HTR-8/SVneo (cell line): ENCODE measurements at places on chromosomes 1 and 21.
A peak's percentile ranks its signal among the peaks of the same experiment; 100 is the strongest.

DNA sequence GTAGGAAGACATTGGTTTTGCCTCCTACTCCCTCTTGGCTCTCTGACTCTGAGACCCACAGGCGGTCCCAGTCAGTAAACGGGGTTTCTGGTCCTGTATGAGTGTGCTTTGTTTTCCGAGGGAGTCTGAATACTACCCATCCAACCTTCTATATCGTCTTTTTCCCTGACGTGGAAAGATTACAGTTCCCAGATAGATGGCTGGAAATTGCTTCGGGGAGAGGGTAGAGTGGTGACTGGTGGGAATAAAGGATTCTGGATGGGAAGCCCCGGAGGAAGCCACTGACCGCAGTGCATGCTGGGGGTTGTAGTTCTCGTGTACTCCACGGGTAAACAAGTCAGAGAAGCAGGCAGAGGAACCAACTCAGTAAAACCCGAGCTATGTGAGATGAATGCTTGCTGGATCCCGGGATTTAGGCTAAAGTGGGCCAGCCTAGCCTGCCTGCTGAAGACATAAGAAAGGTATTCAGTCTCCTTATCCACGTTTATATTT, 66.2 kb upstream of the IRF2BP2 start:
- peak; percentile 84 for DNase-seq

GRCh38 chr1:96968541-96968940, 247.0 kb downstream of the PTBP2 start:
- DNase-seq: no peak

DNA sequence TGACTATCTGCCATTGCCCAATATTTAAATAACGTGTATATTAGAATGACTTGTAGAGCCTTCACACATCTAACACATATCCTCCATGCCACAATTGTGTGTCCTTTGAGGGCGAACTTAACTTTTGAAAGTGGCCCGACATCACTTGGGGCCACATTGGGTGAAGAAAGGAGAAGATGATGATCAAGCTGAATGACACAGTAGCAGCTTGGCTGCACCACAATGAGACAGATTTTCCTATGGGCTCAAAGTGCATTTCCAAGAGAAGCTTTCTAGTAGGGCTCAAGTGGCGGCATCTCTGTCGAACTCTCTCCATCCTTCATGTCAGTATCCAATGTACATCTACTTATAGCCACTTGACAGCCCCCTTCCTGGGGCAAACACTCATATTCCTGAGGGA, 3.7 kb upstream of the BGLAP start:
- no peak for DNase-seq

DNA sequence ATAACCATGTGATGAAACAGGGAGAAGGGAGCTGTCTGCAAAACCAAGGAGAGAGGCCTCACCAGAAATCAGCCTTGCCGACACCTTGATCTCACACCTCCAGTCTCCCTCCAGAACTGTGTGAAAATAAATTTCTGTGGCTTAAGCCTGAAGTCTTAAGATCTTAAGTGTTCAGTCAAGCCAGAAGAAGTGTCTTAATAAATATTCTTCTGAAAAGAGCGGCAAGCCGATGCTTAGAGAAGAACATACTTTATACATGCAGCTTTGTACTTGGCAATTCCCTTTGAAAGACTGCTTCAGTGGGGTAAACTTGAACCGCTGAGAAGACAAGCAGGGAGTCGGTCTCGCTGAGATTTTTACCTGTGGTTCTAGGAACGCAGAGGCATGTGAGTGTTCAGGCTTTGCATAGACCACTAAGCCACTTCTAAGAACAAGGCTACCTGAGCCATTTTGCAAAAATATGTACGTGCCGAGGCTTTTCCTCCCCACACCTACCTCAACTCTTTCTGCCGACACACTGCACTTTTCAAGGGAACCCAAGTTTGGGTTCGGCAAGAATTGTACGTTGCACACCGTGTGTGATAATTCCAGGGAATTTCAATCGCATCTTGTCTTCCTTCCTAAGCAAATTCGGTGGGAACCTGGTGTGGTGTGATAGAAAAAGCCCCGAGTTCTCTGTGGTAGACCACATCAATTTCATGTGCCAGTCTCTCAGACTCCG, 3.4 kb downstream of the RUNX1 start:
- no peak for DNase-seq

DNA sequence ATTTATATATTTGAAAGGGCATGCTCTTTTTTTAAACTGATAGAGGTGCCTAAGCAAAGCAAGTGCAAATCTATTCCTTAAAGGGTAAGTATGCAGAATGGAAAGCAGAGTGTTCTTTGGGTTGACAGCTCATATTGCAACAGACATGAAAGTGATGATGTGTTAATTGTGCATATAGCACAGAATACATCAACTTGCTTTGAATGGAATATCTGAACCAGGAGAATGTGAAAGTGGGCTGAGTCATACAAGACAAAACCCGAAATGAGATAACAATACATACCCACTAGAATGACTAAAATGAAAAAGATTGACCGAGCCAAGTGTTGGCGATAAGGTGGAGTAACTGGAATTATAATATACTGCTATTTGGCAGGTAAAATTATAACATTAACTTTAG, 4.3 kb downstream of the CR1 start:
- no peak for DNase-seq

DNA sequence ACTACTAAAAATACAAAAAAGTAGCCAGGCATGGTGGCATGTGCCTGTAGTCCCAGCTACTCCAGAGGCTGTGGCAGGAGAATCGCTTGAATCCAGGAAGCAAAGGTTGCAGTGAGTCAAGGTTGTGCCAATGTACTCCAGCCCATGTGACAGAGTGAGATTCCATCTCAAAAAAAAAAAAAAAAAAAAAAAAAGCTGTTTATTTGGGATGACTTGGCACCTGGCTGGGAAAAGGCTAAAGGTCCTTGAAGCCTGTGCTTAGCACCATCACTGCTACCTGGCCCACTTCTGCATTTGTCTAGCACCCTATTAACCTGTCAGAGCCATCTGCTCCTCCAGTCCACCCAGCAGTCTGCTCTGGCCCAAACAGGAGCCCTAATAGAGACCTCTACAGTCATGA, 25.0 kb downstream of the PRDX6 start:
- no peak for DNase-seq

DNA sequence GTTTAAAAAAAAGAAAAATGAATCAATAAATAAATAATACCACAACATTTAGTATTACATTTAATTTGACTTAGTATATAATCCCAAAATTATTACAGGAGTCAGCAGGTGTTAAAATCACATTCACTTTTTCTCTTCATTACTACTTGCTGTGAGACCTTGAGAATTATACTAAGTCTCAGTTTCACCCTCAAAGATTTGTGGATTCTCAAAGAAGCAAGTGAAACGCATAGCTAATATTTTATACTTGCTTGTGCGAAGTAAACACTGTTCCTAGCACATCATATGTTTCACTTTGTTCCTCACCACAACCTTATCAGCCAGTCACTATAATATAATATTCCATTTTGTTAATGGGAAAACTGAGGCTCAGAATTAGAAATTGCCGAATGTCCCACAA, 4.0 kb downstream of the CLCA1 start:
- no peak for DNase-seq

DNA sequence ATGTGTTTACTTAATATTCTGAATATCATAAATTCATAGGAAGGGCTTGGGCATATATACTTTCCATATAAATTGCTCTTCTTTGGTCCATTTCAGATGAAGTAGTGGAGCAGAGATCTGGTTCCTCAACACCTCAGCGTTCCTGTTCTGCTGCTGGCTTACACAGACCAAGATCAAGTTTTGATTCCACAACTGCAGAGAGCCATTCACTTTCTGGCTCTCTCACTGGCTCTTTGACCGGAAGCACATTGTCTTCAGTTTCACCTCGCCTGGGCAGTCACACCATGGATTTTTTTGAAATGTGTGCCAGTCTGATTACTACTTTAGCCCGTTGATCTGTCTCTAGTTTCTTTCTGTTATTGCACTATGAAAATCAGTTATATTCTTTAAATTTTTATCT, 62.3 kb downstream of the PRKAA2 start:
- no peak for DNase-seq

DNA sequence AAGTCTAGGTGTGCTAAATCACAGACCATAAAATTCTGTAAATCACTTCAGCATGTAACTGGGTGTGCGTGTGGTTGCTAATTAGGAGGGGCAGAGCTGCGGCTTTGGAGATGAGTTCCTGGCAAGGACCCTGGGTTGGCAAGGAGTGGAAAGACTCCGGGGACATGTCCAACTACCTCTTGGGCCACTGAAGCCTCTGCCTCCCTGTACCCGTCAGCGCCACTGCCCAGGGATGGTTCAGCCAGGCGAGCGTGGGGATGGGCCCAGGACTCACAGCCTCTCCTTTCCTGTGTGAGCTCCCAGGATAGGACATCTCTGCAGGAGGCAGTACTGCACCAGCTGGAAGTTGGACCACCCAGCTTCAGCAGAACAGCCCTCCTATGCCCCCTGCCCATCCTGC, 386.4 kb upstream of the VAMP3 start:
- DNase-seq: no peak

- DNase-seq: no peak
These were observed 8.1 kb upstream of the MAP1LC3C start for GRCh38 chr1:242006976-242007375.

DNA sequence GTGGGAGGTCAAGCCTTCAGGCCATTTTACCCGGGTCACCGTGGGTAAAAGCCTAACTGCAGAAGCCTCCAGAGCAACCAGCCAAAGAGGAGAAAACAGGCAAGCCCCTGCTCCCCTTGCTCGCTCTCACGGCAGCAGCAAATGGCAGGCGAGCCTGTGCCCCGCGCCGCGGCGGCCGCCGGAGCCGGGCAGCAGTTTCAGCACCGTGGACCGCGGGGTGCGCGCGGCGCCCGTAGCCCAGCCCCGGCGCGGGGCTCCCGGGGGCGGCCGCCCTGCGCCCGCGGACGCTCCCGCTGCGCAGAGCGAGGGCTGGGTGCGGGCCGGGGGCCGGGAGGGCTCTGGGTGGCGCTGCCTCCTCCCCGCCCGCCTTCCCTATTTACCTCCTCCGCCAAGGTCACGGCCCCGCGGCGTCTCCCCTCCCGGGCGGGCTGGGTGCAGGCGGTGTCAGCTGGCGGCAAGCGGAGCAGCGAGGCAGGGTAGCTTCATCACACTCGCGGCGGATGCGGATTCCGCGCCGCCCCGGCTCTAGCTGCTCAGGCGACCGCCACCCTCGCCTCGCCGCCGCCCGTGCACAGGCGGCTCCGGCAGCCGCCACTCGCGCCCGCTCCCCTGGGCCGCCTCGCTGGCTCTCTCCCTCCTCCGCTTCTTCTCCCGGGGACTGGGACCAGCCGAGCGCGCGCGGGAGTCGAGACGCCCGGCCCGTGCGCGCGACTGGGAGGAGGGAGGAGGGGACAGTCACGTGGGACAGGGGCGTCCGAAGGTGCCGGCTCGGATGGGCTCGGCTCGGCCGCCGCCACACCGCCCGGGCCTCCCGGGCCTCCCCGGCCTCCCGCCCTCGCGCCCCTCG, at the start of gene RGS7:
Gene RGS7 (minus strand): TSS at position 687 of the 847 bp plus-strand sequence.
- peak; percentile 83 for DNase-seq

DNA sequence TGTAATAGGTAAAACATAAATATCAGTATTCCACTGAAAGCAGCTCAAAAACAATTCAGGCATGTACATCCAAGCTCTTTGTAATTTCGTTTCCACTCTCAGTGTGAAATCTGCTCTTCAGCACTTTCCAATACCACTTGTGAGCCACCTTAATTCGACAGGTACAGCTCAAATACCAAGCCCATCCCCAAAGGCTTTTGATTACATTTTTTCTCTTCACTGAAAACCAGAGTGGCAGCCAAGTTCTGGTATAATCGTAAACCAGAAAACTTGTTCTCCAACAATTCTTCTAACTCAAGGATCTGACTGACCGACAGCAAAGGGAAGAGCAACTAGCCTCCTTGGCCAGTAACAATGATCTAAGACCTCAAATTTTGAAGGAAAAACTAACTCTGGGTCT, 36.8 kb downstream of the FBXO42 start:
- no peak for DNase-seq

- DNase-seq: no peak
These were observed 9.2 kb downstream of the UAP1 start for GRCh38 chr1:162570718-162571117.
